ENCODE measurements at places on chromosomes 7 and 10.

DNA sequence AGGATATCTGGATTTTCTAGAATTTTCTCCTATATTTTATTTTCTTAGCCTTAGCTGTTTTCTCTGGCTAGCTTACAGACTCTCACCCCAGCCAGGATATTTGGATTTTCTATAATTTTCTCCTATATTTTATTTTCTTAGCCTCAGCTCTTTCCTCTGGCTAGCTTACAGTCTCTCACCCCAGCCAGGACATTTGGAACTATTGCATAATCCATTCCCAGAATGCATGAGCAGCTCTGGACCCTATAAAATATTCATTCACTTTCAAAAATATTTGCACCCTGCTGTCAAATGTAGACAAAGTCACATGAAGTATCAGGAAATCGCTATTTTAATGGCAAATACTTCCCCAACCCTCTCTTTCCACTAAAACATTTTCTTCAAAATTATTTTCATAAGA, 298.9 kb downstream of the DNAJB6 start:
- no peak for DNase-seq

GRCh38 chr10:26997610-26998009, 102.7 kb downstream of the ANKRD26 start:
- no peak for DNase-seq

DNA sequence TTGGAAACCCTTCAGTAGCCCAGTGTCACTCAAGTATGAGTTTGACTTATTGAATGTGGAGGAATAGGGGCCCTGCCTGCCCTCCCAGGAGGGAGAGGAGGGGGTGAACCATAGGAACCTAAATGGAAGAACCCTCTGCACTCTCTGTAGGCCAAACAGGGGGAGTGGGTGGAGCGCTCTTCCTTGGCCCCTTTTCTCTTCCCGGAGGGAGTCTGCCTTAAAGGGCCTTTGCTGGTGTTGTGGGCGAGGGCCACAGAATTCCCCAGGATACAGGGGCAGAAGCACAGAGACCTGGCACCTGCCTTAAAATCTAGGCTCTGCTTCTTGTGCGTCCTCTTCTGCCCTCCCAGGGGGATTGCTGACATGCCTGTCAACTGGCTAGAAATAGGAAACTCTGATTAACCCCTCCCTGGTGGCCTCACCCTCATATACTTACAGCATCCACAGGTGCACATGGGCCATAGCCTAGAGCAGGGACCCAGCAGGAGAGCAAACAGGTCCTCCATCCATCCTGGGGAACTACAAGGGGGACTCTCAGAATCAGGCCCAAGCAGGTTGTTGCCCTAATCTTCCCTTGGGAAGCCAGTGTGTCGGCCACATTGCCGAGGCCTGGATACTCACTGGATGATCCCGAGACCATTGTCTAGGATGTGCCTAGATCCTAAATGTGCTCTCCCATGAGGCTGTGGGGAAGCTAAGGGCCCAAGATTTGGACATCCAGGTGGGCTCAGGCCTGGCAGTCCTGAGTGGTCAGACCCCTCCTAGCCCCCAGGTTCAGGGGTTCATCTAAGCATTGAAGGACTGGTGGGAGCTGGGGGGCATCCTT, 3.4 kb downstream of the TRIM8 start:
- DNase-seq = no peak

DNA sequence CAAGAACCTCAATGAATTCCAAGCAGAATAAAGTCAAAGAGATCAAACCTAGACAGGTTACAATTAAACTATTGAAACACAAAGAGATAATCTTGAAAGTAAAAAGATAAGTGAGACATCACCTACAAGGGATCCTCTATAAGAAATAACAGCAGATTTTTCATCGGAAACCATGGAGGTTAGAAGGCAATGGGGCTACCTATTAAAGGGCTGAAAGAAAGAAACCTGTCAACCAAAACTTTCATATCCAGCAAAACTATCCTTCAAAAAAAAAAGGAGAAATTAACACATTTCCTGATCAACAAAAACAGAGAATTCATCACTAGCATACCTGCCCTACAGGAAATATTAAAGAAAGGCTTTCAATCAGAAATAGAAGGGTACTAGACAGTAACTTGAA, 244.9 kb downstream of the ARHGAP12 start:
- no peak for DNase-seq

GRCh38 chr7:130276796-130277762, 10.4 kb downstream of the CPA2 start:
- DNase-seq = peak; percentile 11

- DNase-seq = no peak
These were observed 33.6 kb downstream of the HIPK2 start for GRCh38 chr7:139743967-139744767.

GRCh38 chr10:68684413-68684812, 36.6 kb upstream of the CCAR1 start:
- no peak for DNase-seq

GRCh38 chr7:142463401-142463850, 205.6 kb upstream of the PRSS58 start:
- no peak for DNase-seq

GRCh38 chr7:27922907-27923641, 183.1 kb downstream of the TAX1BP1 start:
- no peak for DNase-seq

GRCh38 chr10:46551701-46552525, 4.5 kb downstream of the GPRIN2 start:
- DNase-seq = no peak

DNA sequence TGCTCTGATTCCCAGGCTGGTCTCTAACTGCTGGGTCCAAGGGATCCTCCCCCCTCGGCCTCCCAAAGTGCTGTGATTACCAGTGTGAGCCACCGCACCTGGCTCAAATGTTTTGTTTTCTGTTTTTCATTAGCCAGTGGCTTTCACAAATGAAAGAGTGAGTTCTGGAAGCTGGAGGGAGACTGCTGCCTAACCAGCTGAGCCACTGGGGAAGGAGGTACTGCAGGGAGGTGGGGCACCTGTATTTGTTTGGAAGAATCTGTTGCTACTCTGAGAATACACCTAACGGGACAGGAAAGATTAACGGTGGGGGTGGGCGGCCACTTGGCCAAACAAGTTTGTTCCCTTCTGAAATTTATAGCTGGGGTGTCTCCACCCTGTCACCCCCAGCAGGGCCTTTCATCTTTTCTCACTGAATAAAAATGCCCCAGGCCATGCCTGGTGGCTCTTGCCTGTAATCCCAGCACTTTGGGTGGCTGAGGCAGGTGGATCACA, 4.7 kb downstream of the STOX1 start:
- DNase-seq = no peak

All from stimulated activated CD8-positive, alpha-beta memory T cell treated with anti-CD3 and anti-CD28 coated beads, Interleukin-15, amount 100 ng/mL, for 48 hours (primary cell).